ENCODE measurements at places on chromosomes 2 and 18.
A peak's percentile ranks its signal among the peaks of the same experiment; 100 is the strongest.

- no peak for DNase-seq
Observed at GRCh38 chr2:95305380-95306061, 8.4 kb downstream of the KCNIP3 start.

- DNase-seq, result no peak
Observed at GRCh38 chr2:235462415-235462790, 31.4 kb upstream of the AGAP1 start.

DNA sequence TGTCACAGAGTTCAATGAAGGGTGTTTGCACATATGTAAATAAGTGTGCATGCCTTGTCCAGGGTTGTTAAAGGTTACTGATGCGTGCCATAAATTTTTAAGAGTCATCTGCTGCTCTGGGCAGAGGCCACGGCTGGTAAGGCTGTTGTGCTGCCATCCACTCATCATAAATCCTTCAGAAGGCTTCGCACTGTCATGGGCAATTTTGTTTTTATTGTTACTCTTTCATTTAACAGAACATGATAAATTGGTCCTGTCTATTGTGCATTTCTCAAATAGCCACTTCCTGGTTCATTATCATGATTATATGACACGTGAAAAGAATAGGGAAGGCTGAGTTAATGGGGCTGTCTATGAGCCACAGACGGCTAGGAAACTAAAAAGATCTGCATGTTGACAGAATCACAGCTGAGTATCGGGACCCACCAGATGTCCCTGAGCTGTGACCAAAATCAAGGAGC lies 634.3 kb upstream of the SOX11 start:
- no peak for DNase-seq

DNA sequence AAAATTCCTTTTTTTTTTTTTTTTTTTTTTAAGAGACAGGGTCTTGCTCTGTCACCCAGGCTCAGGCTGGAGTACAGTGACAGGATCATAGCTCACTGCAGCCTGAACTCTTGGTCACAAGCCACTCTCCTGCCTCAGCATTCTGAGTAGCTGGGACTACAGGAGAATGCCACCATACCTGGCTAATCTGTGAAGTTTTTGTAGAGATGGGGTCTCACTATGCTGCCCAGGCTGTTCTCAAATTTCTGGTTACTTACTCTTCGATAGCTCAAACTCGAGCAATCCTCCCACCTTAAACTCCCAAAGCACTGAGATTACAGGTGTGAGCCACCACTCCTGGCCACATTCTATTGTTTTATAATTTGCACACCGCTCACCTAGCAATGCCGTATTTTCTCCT lies 27.0 kb downstream of the RNF149 start:
- no peak for DNase-seq

DNA sequence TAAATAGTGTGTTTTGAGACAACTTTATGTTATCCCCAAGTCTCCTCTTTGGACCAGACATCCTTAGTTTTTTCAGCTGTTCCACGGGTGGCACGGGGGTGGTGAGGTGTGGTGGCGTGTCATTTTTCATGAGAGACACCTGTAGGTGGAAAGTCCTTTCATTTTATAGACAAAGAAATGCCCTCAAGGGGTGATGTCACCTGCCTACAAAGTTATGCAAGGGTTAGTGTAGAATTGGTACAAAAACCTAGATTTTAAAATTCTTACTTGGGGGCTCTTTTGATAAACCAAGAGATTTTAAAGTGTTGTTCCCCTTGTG lies 15.3 kb downstream of the CTDP1 start:
- DNase-seq, result no peak

DNA sequence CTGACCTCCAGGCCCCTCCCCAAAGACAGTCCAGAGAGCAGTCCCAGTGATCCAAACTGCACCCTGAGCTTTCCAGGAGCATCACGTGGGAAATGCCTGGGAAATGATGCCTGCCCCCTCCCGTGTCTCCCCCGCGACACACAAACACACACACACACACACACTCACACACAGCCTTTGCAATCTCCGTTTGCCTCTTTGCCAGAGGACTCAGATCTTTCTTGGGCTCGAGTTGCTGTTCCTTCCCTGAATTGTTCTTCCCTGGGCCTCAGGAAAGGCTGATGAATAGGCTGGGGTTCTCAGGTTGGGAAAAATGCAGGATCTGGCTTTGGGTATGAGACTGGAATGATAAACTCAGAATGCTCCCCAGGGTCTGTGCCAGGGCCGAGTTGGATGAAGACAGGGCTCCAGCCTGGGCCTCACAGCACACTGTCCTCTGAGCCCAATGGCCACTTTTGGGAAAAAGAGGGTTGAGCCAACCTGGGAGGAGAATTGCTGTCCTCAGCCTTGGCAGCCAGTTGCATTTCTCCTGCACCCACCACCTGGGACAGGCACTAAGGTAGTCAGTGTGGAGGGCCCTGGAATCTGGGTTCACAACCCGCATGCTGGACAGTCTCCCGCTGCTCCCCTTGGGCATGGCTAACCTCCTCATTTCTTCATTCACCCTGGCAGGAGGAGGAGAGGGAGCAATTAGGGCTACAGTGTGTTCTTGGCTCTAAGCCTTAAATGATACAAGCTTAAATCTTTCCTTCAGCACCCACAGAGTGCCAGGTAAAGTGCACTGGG lies 43.9 kb upstream of the ATP6V1B1 start:
- DNase-seq, result no peak

DNA sequence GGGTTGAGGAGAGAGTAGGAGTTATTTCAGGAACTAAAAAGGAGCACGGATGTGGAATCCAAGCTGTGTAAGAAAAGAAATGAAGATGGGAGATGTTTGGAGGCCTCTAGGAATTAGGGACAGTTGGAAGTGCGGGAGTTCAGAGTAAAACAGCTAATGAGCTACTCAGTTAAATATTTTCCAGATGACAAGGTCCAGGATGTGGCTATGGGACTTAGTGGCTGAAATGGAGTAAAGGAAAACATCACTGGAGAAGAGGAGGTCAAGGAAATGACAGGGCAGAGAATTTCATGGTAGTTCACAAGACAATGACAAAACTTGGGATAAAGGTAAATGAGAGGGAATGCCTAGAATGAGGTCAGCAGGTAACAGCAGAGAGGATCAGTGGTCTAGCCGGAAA lies 13.0 kb downstream of the GPR155 start:
- no peak for DNase-seq

GRCh38 chr18:63828656-63829055 lies 53.4 kb downstream of the SERPINB7 start:
- no peak for DNase-seq

DNA sequence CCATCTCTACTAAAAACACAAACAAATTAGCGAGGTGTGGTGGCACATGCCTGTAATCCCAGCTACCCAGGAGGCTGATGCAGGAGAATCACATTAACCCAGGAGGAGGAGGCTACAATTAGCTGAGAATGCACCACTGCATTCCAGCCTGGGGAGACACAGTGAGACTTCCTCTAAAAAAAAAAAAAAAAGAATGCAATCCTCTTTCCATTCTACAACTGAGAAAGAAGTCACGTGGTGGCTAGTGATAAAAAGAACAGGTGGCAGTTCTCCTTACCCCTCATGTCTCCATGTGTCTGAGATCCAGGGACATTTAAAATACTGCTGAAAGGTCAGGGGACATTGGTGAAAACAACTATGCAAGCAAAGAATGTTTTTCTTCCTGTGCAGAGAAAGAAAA lies 24.4 kb upstream of the GPR39 start:
- DNase-seq, result no peak

DNA sequence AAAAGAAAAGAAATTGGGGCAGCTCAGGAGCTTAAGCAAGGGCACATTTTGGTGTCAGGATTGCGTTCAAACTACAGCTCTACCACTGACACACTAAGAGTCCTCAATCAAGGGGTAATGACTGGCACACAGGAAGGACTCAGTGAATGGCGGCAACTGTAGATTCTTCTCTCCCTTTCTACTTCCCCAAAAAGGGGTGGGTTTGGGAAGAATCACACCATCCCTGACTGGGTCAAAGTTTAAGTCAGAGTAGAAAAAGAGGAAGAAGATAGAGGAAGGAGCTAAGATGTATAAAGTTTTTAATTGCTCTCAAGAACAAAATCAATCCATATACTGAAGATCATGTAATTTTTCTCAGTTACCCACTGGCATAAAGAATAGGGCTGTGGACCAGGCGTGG lies 2.6 kb downstream of the NLRC4 start:
- no peak for DNase-seq

DNA sequence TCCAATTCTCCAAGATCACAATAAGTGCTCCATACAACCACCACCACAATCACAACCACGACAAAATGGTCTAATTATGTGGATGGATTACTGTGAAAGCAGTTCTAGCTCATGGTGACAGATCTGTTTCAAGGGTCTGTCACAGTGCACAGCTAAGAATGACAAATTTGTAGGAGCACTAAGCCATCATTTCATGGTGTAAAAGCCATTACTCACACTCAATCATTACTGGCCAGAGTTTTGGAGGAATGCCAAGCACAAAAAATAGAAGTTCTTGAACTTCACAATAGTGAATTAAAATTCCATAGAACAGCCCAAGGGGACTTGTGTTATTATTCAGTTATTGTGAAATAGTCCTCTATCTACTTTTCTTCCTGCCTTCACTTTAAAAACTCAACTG lies 2.3 kb downstream of the CPS1 start:
- DNase-seq, result no peak

DNA sequence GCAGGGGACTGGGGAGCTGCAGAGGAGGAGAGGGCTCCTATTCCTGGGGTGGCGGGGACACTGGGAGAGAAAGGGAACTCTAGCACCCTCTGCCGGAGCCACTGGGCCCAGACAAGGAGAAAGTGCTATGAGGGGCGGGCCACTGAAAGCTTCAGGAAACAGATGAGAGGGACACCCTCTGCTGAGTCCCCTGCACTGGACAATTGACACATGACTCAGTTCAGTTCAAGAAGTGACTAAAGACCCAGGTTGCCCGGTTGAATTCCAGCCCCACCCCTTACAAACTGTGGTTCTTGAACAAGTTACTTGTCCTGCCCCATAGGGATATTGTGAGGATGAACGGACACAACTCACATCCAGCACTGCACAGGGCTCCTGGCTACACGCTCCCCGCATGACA lies 5.0 kb downstream of the RUFY4 start:
- DNase-seq, result peak; percentile 60

- DNase-seq, result no peak
Observed at GRCh38 chr2:8212239-8212638, 469.6 kb upstream of the ID2 start.
